Ureter (tissue), 1 donor: ENCODE measurements at places on chromosomes 2 and 18.

DNA sequence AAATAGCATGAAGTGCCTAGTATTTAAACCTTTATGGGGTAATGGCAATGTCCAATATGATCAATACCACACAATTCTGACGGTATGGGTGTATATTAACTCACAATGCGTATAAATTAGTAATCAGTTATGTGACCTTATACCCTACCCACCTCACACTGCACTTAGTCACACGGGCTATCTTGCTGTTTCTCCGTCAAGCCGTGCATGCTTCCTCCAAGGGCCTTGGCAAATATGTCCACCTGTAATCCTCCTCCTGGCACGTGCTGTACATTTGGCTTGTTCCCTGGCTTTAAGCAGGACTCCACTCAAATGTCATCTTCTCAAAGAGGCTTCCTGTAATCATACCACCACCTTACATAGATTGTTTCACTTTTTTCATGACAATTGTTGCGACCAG is 12.2 kb downstream of the TNFRSF11A start:
- DNase-seq = no peak

- DNase-seq = no peak
Measured at GRCh38 chr2:82998781-82999180, 1460.3 kb downstream of the SUCLG1 start.

GRCh38 chr2:58896638-58897037 is 655.5 kb upstream of the FANCL start:
- no peak for DNase-seq

DNA sequence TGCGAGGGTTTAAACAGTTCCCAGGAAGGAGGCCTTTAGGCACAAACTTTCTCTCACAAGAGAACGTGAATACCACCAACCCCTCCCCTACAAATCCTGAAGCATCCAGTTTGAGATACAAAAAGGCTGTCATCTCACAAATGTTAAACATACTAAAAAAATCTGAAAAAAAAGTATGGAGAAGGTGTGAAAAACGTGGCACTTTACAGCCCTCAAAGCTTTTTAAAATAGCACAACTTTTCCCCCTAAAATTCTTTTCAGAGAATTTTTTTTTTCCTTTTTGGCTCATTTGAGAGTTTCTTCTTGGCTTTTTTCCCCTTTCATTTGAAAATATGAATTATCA is 10.1 kb downstream of the ZEB2 start:
- DNase-seq = no peak

DNA sequence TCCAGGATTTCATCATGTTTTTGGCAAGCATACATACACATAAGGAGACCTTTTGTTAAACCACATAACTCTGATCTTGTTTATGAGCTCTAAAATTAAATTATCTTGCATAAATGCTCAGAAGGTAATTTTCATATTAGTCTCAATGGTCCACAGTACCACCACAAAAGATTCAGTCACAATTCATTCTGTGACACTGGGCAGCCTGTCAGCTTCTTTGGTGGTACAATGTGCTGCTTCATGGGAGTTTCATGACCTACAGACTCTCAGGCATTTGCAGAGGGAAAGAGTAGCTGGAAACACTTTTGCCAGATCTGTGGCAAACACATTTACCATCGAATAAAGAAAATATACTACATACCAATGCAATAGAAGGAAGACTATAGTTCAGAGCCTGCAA is 51.3 kb upstream of the ZNF397 start:
- no peak for DNase-seq

GRCh38 chr18:79859314-79859713 is 61.6 kb downstream of the KCNG2 start:
- DNase-seq = peak; percentile 23

DNA sequence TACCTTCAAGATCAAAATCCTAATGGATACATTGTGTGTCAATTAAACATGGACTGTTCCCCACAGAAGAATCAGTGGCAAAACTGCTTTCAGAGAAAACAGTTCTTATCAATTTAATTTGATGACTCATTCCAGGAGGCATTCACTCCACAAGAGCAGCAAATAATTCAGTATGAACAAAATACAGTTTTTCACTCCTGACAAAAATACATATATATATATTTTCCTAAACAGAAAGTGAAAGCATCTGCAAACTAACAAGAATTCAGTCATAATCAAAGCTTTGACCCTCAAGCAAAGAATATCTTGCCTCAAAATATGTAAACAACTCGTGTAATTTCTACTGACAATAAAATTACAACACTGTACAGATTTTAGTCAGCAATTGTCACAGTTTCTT is 685.1 kb upstream of the SLC8A1 start:
- no peak for DNase-seq

GRCh38 chr2:17901246-17901645 is 22.8 kb downstream of the KCNS3 start:
- no peak for DNase-seq

GRCh38 chr2:148965623-148966437 is 72.7 kb upstream of the LYPD6B start:
- no peak for DNase-seq

- DNase-seq = no peak
Measured at GRCh38 chr2:207734264-207734635, 22.8 kb downstream of the CCNYL1 start.

DNA sequence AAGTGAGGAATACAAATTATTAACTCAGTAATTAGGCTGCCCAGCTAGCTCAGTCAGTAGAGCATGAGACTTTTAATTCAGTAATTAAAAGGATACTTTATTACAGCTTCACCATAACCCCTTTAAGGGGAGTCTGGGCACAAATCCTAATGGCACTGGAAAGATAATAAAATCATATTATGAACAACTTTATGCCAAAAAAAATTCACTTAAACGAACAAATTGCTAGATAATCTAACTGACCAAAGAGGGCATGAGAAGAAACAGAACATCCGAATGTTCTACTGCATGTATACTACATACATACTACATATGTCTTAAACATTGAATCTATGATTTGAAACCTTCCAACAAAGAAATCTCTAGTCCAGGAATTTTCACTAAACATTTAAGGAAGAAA is 159.5 kb downstream of the CYP26B1 start:
- no peak for DNase-seq

DNA sequence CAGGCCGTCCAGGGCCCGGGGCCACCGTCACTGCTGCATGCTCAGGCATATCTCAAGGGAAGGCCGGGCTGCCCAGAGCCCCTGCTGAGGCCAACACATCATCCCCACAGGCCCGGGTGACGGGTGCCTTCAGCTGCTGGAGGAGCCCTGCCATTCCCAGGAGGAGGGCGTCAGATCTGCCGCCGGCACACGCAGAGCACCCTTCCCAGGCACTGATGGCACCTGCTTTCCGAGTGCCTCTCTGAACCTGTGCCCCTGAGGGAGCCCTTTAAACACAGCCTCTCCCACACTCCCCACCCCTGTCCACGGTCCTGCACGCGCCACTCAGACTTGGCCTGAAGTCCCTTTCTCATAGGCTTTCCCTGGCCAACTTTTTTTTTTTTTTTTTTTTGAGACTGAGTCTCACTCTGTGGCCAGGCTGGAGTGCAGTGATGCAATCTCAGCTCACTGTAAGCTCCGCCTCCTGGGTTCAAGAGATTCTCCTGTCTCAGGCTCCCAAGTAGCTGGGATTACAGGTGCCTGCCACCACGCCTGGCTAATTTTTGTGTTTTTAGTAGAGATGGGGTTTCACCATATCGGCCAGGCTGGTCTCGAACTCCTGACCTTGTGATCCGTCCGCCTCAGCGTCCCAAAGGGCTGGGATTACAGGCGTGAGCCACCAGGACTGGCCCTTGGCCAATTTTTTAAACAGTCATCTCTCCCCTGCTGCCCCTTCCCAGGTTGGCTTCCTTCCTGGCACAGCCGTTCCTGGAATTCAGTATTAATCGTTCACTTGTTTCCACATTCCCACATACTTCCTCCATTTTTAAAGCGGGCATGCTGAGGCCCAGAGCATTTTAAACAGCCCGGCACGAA is 211.7 kb downstream of the NDUFA10 start:
- no peak for DNase-seq

GRCh38 chr18:36772241-36772723 is 56.5 kb downstream of the TPGS2 start:
- DNase-seq = no peak

DNA sequence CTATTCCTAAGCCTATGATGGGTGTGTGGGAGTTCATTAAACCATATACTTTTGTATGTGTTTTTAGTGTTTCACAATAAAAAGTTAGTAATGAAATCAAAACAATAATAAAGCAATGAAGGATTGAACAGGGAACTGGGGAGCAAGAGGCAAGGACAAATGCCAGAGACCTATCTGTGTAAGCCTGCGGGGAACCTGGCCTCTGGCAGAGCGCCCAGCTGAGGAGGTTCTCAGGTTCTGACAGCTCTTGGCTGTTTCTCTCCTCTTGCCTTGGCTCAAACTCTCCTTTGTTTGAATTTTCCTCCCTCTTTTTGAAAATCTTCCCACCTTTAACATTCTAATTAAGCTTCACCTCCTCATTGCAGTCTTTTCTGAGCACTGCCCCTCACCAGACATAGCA is 200.0 kb upstream of the NCKAP5 start:
- no peak for DNase-seq

DNA sequence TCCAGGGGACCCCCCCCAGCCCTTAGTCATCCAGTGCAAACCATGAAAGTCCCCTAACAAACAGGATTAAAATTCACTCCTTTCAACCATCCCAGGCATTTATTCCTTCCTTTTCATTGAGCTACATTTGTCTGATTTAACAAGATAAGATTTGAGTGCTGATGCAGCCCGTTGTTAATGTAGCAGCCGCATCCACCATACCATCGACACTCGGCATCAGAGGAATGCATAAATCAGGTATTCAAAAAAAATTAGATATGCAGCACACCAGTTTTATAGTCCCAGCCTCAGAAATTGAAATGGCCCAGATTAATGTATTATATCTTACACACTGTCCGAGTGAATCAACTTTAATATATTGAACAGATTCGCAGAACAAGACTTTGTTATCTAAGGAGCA is 676.5 kb upstream of the FANCL start:
- DNase-seq = no peak

GRCh38 chr2:72454189-72454588 is 306.5 kb upstream of the CYP26B1 start:
- DNase-seq = no peak
